Stimulated activated effector memory CD8-positive, alpha-beta T cell treated with anti-CD3 and anti-CD28 coated beads, Interleukin-12 subunit alpha, Interleukin-12 subunit beta, amount 100 ng/mL, for 72 hours (primary cell): ENCODE measurements at places on chromosomes 2 and 18.

DNA sequence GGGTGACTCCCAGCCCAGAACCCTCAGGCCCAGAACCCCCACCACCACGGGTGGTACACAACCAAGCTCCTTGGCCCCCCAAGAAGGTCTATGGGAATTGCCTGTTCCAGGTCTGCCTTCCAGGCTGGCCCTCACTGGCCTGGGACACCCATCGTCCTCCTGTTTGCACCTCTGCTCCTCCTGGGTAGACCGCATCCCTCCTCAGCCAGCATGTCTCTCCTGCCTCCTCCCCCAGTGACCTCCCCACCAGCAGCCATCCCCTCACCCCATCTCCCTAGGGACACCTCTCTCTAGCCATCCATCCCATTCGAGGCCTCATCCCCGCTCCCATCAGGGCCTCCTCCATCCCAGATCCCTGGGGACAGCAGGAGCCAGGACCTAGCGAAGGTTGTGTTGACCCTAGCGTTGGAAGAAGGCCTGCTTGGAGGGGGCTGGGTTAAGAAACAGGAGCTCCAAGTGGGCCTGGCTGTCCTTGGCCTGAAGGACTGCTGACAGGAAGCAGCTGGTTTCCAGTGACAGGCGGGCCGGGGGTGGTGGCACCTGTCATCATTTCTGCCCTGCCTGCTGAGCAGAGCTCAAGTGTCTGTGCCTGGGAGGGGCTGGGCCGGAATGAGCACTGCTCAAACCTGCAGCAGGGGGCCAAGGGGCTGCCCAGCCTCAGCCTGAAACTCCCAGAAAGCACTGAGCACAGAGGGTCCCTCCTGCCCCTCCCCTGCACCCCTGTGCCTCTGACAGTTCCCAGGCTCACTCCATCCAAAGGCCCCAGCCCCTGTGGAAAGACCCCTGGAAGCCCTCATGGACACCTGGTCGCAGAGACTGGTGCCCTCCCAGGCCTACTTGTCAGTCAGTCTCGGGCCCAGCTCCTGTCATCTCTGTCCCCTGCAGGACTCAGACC is 96.0 kb upstream of the OTOS start:
- no peak for DNase-seq

DNA sequence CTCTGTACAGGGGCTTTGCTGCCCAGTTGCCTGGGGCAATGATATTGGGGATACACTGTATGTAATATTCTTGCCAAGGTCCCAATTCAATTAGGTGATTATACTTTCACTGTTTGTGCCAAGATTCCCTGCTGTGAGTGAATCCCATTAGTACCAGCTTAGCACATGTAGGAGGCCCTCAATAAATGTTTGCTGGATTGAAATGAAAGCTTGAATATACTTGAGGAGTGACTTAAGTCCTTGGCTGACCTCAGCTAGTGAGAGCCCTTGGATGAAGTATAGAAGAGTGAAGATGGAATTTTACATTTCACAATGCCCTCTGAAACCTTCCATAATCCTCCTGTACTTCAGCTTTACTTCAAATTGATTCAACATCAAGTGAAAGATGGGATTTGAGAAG is 102.9 kb downstream of the GATA6 start:
- no peak for DNase-seq

DNA sequence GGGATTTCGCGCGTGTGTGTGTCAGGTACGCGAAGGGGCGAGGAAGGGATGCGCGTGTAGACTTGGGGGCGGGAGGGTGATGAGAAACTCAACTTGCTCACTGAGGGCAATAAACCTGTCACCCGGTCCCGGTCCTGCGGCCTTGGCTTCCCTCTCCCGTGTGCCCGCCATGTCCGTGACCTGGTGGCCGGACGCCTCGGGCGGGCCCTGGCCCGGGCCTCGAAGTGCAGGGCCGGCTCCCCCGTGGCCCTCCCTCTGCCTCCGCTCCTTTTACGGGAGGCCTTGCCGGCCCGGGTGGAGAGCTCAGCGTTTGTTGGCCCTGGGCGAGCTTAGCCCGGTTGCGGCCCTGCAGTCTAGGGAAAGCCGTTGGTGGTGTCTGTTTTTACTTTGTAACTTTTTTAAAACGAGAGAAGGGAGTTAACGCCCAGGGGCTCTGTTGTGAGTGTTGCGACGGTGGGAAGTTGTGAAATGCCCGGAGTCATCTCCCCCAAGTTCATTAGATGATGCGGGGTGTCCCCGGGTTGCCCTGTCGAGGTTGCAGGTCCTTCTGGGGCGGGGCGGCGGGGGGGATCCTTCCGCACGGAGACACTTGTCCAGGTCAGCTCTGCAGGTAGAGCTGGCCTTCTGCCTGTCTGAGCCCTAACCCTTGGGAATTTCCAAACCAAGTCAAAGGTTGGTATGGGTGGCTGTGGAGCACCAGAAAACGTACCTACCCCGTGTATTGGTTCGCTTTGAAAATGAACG is 883 bp downstream of the SMCHD1 start:
- DNase-seq = no peak

- DNase-seq = no peak
Measured at GRCh38 chr18:3498698-3499471, 48.9 kb downstream of the TGIF1 start.

DNA sequence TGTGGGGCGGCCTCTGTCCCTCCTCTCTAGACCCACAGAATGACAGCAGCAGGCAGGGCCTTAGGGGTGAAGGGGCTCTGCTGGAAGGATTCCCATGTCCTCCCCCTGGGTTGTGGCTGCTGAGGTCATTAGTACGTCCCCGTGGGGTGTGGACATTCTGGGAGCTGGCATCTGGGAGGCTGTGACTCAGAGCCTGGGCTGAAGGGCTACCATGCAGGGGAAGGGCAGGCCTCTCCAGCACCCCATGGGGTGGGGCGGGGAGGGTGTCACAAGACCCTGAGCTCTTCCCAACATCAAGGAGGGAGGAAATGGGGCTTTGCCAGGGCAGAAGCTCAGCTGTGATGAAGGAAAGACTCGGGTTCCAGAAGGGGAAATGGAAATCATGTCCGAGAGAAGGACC is 105.8 kb upstream of the SMAD2 start:
- no peak for DNase-seq

GRCh38 chr18:42675810-42676209 is 439.7 kb downstream of the RIT2 start:
- DNase-seq = no peak

DNA sequence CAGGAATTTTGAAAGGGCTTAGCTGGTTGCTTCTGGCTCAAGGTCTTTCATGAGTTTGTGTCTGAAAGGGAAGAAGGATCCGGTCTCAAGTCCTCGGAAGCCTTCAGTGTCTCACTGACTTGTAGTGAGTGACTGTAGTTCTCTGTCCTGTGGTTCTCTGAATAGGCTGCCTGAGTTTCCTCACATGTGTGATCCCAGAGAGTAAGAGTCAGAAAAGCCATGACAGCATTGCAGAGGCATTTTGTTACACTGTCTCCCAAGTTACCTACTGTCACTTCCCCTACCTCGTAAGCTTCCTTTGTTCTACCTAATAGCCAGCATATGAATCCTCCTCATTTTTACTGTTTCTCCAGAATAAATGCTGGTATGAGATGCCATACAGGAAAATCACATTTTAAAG is 709.1 kb upstream of the CHAC2 start:
- no peak for DNase-seq

DNA sequence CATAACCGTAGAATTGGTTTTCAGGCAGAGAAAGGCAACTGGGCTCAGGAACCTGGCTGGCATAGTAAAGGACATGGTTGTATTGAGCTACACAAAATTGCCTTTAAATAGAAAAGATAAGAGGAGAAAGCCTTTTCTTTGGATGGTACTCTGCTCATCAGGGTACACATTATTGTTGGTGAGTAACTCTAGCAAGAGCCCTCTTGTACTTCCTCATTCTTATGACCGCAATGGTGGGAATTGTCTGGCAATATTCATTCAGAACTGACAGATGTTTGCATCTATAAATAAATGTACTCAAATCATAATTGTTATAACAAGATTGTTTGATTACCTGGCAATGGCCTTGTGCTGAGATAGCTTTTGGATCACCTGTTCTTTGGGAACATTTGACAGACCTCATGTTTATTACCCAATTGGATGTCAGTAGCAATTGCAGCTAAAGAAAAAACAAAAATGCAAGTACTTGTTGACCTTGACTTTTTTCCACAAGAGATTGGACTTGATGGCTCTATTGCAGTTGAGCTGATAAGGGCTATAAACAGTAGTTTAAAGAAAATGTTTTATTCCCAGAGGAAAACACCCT is 43.9 kb downstream of the MEIS1 start:
- no peak for DNase-seq

- no peak for DNase-seq
Measured at GRCh38 chr18:46484971-46485370, 172.0 kb downstream of the LOXHD1 start.

GRCh38 chr2:98376996-98377395 is 30.7 kb downstream of the CNGA3 start:
- DNase-seq = no peak

DNA sequence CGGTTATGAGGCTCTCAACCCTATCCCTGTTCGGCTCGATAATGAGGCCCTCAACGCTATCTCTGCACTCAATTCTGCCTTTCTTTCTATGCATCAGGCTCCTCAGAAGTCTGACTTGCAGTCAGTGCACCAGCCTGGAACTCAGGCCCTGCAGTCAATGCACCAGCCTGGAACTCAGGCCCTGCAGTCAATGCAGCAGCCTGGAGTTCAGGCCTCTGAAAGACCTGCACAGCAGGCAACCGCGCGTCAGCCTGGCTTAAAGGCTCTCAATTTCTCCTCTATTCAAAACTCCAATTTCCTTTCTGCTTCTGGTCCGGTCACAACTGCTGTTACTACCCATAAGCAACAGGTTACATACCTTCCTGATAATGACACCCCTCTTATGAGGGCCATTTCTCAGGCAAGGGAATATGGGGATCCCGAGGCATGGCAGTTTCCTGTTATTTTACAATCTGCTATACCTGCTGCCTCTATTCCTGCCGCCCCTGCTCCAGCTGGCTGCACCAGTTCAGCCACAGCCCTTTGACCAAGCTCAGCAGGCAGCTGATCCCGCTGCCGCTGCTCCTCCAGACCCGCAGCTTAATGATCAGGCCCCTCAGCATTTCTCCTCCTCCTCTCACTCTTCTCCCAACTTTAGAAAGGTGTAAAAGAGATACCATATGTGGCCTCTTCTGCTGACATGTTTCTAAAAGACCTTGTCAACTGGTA is 933.6 kb upstream of the FANCL start:
- DNase-seq = no peak

DNA sequence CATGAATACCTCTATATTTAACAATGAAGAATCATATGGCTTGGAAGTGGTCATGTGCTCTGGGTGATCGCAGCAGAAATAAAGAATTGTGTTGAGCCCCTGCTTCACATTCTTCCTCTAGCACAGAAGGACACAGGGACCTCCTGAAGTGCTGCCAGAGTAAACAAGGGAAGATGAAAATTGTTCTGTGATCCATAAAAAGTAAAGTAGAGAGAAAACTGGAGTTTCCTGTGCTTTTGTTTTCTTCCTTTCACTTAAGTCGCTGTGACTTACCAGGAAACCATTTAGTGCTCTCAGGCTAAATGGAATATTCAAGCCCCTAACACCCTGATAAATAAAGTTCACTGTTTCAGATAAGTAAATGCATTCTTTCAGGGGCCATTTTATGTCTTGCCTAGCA is 1173.6 kb upstream of the CHAC2 start:
- no peak for DNase-seq

- no peak for DNase-seq
Measured at GRCh38 chr2:226618875-226619605, 180.6 kb downstream of the IRS1 start.

DNA sequence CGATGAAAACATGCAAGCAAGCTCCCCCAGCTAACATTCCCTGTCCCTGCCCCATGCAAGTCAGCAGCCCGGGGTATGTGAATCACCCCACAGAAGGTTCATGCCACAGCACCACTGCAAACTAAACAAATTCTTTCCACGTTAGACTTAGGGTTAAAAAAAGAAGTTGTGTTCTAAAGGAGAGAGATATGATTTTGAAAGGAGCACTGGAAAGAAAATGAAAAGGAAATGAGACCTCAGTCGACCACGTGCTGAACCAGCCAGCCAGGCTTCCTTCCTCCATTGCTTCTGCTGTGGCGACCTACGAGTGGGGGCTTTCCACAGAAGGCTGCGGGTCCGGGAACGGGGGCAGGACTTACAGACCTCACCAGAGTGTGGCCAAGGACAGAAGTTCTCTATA is 52.0 kb downstream of the ARL4C start:
- DNase-seq = no peak

GRCh38 chr18:34620258-34620861 is 89.7 kb upstream of the DTNA start:
- no peak for DNase-seq

- DNase-seq = no peak
Measured at GRCh38 chr2:40072442-40073232, 293.6 kb upstream of the THUMPD2 start.

DNA sequence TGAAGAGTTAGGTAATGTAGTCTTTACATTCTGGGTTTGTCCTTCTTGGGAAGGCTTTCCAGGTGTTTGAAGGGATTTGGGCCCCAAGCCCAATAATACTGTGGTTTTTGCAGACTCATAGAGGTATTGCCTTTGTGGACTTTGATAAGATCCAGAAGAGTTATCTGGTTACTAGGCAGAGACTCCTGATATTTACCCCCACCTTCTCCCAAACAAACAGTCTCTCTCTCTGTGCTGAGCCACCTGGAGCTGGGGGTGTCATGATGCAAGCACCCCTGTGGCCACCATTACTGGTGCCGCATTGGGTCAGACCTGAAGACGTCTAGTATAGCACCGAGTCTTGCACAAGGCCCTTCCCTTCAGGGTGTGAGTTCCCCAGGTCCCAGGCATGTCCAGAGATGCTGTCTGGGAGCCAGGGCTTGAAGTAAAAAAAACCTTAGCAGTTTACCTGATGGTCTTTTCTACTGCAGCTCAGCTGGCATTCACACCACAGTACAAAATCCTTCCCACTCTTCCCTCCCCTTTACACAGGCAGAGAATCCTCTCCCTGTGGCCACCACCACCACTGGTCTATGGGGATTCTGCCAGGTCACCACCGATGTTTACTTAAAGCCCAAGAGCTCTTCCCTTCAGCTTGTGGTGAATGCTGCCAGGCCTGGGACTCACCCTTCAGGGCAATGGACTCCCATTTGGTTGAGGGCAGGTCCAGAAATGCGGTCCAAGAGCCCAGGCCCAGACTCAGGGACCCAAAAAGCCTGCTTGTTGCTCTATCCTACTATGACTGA is 22.2 kb upstream of the FAM228A start:
- DNase-seq = no peak

GRCh38 chr2:113309655-113310387 is 31.1 kb upstream of the PAX8 start:
- DNase-seq = no peak

DNA sequence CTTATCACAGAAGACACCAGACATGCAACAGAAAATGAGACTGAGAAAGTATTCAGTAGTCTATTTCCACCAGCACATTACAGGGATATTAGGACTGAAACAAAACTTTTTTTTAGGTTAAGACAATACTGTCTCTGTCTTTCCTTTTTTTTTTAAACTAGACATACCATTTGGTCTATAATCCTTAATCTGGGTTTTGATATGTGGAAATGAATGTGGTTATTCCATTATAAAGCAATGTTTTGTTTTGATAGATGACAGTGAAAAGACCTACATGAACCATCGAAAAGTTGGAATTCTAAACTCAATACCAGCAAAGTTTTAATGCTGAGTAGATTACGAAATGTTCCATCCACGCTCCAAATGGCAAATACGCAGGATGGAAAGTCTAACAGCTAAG is 123.4 kb downstream of the TCF4 start:
- no peak for DNase-seq

- DNase-seq = no peak
Measured at GRCh38 chr2:25226827-25227226, 58.4 kb upstream of the POMC start.

- DNase-seq = peak; percentile 39
Measured at GRCh38 chr2:110804915-110805314, 72.5 kb downstream of the ACOXL start.
